ENCODE measurements at places on chromosomes 3 and 15.

DNA sequence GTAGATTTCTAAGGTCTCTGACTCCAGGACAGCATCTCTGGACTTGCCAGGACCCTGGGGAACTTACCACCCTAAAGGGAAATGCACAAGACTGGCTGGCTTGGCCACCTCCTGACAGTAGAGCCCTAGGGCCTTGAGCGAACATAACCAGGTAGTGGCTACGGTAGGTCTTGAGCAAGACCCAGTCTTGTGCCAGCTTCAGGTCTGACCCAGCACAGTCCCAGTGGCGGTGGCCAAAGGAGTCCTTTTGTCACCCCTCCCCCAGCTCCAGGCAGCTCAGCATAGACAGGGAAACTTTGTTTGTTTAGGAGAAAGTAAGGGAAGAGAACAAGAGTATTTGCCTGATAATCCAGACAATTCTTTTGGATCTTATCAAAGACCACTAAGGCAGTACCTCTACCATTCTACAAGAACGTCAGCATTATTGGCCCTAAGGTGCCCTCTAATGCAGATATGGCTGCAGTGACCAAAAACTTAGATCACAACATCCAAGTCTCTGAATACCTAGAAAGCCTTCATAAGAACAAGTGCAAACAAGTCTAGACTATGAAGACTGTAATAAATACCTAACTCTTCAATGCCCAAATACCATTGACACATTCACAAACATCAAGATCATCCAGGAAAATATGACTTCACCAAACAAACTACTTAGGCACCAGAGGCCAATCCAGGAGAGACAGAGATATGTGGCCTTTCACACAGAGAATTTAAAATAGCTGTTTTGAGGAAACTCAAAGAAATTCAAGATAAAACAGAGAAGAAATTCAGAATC is 38.7 kb upstream of the FBN1 start:
- DNase-seq: no peak

GRCh38 chr3:158696618-158697017 is 24.2 kb upstream of the LXN start:
- no peak for DNase-seq

- no peak for DNase-seq
Observed at GRCh38 chr15:91609966-91610365, 243.5 kb upstream of the SLCO3A1 start.

- no peak for DNase-seq
Observed at GRCh38 chr3:107999215-107999775, 91.5 kb downstream of the CD47 start.

DNA sequence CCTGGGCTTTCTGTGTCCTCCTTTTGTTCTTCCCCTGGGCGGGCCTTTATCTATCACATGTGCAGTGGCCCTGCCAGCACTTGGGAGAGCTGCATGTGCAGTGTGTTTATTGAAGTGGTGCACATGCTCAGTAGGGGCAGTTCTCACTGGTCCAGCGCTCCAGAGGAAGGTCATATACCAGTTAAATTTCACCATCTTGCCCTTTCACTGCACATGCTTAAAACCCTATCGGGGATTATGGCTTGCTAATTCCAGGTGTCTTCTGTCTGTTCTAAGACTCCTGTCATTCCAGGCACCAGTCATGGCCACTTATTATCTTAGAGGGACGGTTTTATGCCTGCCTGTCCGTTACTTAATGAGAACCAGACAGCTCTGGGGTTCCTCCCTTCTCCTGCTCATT is 52.2 kb downstream of the ROPN1B start:
- no peak for DNase-seq

- DNase-seq: no peak
Observed at GRCh38 chr3:46857485-46858341, 5.5 kb downstream of the MYL3 start.

GRCh38 chr3:154602241-154602640 is 172.3 kb upstream of the GPR149 start:
- no peak for DNase-seq

- no peak for DNase-seq
Observed at GRCh38 chr3:160001850-160002623, 13.4 kb downstream of the IL12A start.

DNA sequence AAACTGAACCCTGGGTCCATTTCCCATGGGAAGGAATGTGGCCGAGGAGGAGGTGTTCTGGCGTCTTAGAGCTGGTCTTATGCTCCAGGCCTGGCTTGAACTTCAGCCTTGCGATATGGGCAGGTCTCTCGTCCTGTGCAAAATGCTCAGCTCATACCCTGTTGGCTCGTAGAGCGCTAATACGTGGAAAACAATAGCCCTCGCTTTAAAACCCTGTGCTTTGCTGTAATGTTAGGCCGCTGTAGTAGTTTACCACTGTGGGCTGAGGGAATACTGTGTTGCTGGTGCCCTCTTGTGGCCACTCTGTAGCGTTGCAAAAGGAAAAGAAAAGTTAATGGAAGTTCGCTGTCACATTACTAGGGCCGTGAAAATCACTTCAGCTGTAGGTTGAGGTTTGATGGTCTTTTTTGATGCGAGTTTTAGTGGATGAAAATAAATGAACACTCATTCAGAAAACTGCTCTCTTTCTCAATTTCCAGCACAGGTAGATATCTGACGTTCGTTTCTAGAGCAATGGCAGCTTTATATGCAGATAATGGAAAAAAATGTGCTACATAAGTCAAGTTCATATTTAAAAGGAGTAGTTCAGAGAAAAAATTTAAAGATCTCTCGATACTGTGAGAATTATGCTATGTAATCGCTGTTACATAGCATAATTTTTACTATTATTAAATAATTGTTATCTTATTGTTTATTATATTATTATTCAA is 92.9 kb downstream of the MCTP2 start:
- peak; percentile 55 for DNase-seq

GRCh38 chr3:47082519-47082918 is 81.4 kb downstream of the SETD2 start:
- DNase-seq: no peak

- peak; percentile 12 for DNase-seq
Observed at GRCh38 chr15:88701561-88702095, 62.8 kb downstream of the ISG20 start.

DNA sequence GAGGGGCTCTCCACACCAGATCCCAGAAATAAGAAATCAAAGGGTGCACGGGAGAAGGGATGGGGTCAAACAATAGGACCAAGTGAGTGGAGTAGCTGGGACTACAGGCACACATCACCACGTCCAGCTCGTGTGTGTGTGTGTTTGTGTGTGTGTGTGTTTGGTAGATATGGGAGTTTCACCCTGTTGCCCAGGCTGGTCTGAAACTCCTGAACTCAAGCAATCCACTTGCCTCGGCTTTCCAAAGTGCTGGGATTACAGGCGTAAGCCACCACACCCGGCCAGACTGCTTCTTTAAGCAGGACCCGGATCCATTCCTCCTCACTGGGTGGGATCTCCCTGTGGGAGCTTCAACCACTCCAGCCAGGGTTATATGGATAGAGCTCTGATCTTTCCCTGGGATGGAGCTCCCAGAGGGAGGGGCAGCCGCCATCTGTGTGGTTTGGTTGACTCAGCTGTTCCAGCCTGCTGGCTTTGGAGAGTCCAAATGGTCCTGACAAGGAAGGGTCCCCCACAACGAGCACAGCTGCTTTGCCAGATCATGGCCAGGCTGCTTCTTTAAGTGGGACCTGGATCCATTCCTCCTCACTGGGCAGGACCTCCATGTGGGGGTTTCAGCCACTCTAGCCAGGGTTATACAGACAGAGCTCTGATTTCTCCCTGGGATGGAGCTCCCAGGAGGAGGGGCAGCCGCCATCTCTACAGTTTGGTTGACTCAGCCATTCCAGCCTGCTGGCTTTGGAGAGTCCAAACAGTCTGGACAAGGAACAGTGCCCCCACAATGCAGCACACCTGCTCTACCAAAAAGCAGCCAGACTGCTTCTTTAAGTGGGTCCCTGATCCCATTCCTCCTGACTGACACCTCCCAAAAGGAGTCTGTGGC is 9.1 kb upstream of the AVEN start:
- no peak for DNase-seq

DNA sequence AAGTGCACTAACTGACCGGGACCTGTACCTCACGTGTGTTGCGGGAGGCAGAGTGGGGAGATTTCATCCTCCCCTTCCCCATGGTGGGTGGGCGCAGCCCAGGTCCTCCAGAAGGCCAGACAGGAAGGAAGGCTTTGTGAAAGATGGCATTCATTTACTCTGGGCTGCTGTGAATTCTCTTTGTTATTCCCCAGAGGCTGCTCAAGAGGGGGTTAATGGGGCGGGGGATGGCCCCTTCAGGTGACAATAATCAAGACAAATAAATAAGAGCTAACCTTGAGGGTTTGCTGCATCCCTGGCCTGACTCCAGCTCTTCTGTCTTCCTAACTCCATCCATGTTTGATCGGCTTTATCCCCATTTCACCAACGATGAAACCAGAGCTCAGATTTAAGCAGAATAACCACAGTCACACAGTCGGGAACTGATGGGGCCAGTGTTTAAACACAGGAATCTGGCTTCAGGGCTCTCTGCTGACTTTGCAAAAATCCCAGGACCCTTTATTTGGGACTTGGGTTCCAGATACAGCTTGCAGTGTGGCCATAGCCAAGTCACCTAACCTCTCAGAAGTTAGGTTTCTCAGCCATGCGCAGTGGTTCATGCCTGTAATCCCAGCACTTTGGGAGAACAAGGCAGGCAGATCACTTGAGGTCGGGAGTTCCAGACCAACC is 16.5 kb downstream of the PIF1 start:
- DNase-seq: no peak

DNA sequence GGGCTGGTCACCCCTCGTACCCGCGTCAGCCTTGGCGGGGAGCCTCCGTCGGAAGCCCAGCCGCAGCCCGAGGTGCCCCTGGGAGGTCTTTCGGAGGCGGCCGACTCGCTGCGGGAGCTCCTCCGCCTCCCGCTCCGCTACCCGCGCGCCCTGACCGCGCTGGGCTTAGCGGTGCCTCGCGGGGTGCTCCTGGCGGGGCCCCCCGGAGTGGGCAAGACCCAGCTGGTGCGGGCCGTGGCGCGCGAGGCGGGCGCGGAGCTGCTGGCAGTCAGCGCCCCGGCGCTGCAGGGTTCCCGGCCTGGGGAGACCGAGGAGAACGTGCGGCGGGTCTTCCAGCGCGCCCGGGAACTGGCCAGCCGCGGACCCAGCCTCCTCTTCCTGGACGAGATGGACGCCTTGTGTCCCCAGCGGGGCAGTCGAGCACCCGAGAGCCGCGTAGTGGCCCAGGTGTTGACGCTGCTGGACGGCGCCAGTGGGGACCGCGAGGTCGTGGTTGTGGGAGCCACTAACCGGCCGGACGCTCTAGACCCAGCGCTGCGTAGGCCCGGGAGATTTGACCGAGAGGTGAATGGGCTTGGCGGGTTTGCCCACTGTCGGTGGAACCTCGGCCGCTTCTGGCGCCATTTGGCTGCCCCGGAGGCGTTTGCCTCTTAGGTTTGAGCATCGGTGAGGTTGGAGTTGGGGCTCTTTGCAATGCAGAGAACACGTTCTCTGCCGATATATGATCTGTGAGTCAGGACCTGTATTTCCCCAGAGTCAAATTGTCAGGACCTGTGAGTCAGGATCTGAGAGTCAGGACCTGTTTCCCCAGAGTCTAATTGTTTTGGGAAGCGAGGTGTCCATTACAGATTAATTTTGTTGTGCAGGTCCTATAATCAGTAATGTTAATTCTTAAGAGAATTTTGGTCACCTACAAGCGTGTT is 24.9 kb upstream of the GATM start:
- peak; percentile 5 for DNase-seq

GRCh38 chr3:192331749-192332385 is 395.5 kb downstream of the FGF12 start:
- DNase-seq: no peak

DNA sequence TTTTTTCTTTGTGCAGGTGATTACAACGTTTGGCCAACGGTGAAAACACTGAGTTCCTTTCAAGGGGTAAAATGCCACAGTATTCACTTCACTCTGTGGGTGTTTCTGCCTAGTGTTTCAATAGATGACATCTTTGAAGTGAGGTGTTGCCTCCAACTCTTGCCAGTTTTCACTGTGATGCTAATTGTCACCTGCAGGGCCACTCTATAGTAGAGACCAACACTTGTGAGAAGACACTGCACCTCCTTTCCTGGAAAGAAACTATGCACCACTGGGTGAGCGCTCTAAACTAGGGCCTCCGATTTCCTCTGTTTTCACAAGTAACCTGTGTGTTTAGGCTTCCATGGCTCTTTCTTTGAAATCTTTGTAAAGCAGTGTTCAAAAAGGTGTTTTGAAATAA is 98.3 kb downstream of the THRB start:
- DNase-seq: no peak

GRCh38 chr15:72463702-72464101 is 10.4 kb upstream of the ARIH1 start:
- DNase-seq: no peak

DNA sequence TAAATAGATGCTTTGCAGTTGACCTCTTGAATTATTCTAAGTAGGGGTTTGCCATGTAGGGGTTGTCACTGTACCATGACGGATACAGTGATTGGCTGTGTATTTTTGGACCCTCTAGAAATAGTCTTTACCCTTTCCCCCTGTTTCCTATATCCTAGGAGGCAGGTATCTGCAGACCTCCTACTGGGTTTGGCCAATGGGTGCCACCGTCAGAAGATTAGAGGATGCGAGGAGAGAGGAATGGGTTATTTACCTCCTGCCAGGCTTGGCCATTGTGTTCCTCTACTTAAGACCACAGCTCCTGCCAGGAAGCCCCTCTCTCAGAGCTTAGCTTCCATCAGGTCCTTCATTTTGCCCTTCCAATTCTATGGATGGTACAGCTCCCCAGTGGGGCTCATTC is 40.2 kb upstream of the CLRN1 start:
- DNase-seq: no peak

DNA sequence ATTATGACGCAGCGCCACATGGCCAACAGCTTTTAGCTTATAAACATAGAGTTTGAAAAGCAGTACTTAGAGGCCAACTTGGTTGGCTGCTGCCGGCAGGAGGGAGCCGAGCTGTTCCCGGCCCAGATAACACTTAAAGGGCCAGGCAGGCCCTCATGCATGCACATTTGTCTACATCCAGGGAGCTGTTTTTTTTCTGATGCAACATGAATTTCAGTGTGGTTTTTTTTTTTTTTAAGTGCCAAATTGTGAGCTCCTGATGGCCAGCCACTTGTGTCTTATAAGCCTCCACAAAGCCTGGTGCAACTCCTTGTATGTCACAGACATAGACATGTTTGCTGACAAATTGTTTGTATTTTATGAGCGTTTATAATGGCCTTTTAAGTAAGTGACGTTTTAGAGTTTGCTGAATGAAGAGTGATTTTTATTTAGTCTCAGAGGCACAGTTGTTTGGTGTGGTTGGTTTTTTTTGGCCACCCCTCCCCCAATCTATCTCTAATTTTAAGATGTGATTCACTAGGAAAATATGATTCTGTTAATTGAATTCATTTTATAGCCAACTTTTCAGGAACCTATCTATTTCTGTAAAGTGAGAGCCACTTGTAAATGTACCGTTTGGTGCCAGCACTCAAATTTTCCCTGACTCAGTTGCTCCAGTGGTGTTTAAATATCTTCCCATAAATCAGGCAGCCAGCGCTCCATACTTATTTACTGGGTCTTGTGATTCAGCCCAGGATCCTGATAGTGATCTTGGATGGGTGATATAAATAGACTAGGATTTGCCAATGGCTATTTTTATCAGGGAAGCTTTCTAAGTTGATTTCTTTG is 134.3 kb downstream of the VGLL4 start:
- no peak for DNase-seq

All from activated gamma-delta T cell treated with Interleukin-2 at 50 U/mL for 16 hours (primary cell).